ENCODE measurements at places on chromosomes 1 and 21.
A peak's percentile ranks its signal among the peaks of the same experiment; 100 is the strongest.

GRCh38 chr1:160205242-160206035, at the start of gene PEA15:
Gene PEA15 (plus strand): TSS chr1:160205384. CDS start chr1:160211545, 6,161 bp downstream.
- DNase-seq, result no peak

- no peak for DNase-seq
Observed at GRCh38 chr1:197773856-197774255, 1.4 kb downstream of the DENND1B start.

DNA sequence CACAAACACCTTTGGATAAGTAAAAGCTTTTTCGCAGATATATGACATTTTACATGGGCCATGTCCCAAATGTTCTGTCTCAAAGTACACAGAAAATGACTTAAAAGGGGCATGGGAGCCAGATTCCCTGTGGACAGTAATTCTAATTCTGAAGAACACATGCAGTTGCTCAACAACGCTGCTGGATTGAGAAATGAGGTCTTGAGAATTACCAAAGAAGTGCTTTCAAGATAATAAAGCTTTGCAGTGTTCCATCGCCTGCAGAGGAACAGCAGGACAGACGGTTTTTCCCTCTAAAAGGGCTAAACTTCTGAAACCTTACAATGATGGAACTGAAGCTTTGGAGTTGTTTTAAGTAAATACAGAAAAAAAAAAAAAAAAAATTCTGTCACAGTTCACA, 55.3 kb upstream of the HSPA13 start:
- no peak for DNase-seq

- DNase-seq, result no peak
Observed at GRCh38 chr21:33893917-33894316, 21.7 kb downstream of the ATP5PO start.

DNA sequence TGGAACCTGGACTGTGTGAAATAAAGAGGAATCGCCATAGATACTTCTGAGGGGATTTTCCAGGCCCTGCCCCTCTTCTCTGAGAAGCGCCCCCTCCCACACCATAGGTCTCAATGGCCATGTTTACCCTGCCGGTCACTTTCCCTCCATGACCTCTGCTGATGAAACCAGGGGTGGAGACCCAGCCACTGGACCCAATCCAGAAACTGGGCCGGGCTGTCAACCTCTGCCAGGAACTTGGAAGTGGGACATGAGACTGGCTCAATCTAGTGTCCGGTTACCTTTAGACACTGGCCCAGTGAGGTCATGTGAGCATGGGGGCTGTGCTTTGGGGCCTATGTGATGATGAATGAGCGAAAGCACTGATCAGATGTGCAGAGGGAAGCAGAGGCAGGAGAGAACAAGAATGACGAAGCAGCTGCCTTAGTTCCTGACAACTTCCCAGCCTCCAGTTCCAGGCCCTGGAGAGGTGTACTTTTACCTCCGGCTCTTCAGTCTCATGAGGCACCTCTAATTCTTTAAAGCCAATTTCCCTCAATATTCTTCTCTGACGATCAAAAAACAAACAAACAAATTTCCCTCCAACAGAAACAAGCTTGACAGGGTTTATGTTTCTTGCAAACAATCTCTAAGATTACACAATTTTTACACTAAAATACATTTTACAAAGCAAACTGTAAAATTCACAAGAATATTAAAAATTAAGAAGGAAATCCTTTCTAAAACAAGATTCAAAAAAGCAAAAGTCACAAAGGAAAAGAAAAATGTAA, 4.9 kb downstream of the ASAP3 start:
- peak; percentile 80 for DNase-seq

- DNase-seq, result no peak
Observed at GRCh38 chr1:226397011-226397926, 10.6 kb downstream of the PARP1 start.

GRCh38 chr1:19287436-19288185, 959 bp downstream of the AKR7A3 start:
- no peak for DNase-seq

DNA sequence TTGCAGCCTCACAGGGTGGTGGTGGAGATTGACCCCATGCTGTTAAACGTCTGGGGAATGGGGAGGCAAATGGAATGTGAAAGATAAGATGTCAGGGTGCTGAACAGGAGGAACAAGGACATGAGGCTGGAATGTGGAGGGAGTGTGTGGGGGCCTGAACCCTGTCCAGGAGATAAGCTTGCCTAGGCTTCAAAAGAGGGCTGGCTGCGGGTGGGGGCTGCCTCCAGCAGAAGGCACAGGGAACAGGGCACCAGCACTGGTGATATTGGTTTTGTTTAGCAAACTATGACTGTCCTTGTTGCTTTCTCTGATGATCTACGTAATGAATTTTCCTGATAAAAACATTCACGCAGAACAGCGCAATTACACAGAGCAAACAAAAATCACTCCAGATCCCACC, 52.4 kb upstream of the LRP8 start:
- DNase-seq, result no peak

DNA sequence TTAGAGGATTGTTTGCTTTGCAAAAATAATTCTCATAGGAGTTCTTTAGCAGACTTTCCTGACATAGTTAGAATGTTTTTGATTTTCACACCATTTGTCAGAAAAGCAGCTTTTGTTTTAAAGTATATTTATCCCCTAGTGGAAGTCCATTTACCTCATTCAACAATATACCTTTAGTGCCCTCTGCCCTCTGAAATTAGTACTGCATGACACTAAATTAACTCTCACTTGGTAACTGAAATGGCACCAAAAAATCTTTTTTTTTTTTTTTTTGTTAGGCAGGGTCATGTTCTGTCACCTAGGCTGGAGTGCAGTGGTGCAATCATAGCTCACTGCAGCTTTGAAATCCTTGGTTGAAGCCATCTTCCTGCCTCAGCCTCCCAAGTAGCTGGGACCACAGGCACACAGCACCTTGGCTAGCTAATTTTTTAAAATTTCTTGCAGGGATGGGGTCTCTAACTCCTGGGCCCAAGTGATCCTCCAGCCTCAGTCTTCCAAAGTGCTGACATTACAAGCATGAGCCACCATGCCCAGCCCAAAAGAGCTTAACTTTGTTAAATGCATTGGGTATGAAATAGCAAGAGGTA, 13.6 kb downstream of the LRRC42 start:
- no peak for DNase-seq

DNA sequence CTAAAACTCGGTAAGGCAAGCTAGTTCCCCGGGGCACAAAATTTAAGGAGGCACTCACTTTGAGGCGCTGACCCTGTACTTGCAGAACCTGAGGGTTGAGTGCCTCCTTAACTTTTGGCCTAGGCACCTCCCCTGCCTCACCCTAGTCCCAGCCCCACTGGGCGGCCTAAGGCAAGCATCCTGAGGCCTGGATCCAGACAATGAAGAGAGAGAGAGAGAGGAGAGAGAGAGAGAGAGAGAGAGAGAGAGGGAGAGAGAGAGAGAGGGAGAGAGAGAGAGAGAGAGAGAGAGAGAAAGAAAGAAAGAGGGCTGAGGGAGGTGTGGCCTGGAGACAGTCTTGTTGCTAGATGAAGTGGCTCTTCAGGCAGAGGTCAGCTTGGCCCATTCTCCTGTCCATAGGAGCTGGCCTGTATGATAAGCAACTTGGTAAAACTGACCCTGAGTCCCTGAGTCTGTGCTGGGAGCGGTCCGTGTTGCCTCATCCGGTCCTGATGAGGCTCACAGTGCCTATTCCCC, 7.4 kb upstream of the LRRN2 start:
- no peak for DNase-seq

DNA sequence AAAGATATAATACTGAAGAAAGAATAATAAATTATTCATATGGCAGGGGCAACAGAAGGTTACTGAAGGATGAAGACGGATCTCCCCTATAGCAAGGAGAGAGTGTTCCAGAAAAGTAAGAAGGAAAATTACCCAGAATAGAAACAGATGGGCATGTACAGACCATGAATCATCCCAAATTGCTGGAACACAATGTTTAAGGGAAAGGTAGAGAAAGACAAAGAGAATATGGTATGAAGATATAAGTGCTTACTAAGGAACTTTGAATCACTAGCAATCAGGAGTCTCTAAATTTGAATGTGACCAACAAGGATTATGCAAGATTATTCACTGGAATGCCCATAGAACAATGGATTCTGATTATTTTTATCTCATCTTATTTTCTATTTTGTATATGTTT, 375.4 kb downstream of the COL11A1 start:
- no peak for DNase-seq

DNA sequence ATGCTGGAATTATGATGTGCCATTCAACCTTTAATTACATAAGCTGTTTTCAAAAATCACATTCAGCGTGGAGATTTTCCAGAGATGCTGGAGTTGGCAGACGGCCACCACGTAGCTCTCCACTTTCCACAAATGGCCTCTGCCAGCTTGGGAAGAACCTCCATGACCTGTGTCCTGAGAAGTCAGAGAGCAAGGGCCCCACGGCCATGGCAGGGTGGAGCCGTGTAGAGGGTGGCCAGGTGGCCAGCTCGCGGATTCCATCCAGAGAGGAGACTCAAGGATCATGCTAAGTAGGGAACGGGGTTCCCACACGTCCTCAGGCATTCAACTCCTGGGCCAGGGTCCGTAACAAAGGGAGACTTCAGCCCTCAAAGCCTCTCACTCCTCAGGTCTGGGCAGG, 1.3 kb upstream of the GALE start:
- DNase-seq, result no peak

GRCh38 chr1:246117066-246117791, 389.9 kb downstream of the SMYD3 start:
- no peak for DNase-seq

DNA sequence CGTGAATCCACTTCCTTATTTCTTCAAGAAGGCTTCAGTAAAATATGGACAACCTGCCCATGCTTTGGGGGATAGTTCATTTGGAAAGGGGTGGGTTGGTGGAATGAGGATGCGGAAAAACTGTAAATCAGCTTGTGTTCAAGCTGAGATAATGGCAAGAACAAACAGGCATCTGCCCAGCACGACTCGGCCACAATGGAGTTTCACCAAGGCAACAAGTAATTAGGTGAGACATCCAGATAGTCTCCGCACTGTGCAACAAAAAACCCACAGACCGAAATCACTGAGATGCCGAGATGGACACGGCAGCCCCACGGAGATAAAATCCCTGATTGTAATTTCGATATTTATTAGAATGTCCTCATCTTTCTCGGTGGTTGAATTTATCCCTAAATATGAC, 455.2 kb downstream of the AJAP1 start:
- DNase-seq, result no peak

GRCh38 chr1:15583016-15583706, 1.7 kb downstream of the AGMAT start:
- no peak for DNase-seq

- DNase-seq, result no peak
Observed at GRCh38 chr21:19522381-19522780, 1118.8 kb upstream of the TMPRSS15 start.

DNA sequence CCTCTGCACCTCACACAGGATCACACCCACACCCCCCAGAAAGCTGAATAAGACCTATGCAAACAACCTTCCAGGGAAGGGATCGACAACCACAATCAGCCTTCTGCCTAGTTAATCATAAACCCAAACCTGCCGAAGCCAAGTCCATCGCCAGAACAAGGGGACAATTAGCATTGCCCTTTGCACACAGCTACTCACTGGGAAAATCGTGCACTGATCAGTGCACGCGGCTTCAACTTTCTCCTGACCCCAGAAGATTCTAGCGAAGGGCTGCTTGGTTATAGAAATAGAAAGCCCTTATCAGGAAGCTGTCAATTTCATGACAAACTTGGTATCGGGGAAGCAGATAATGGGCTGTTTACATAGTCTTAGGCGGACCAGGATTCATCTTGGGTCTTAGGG, 29.5 kb downstream of the RUNX1 start:
- no peak for DNase-seq

DNA sequence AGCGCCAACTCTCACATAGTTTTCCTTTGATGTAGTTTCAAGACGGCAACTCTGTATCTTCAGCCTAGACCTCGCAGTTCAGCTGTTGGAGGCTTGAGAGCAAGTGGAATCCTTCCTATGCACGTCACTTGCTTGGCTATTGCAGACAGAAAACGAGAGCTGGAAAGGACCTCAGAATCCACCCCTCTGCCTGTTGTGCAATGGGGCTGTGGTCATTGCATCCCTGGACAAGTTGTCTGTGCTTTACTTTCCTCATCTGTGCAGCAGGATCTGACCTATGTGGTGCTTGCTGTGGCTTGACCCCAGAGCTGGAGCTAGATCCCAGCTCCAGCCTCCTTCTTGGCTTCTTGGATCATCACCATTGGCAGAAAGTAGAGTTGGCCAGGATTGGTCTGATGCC, 50.0 kb upstream of the IGSF21 start:
- no peak for DNase-seq

GRCh38 chr1:30362603-30362990, 360.8 kb downstream of the MATN1 start:
- DNase-seq, result no peak

DNA sequence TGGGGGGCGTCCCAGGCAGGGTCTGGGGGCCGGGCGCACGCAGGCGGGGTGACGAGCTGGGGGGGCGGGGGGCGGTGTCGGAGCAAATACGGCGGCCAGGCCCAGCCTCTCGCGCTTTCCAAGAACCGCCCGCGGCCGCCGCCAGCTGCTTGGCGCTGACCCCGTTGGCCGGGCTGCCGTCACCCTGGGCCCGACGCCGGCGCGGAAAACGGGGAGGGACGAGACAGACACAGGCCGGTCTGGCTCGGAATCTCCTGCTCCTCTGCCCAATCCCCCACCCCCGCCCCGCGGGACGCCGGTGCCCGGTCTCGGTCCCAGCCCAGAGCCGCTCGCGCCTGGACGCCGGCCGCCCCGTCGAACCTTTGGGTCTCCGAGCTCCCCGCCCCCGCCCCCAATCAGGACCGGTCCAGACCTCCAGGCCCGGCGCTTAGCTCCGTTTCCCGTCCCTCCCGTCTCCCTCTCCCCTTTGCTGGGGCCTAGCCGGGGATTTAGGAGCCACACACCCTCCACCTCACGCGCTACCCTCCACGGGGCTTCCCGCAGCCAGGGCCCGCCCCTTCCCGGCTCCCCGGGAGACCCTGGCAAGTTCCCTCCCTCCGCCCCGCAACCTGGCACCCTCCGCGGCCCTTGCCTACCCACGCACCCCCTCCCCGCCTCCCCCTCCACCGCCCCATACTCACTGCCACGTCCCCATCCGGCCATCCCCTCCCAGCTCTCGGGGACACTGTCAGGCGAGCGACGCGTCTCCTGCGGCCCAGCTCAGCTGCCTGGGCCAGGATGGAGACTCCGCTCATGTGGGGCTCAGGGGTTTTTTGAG, 800 bp upstream of the MMP23B start:
- DNase-seq, result no peak

GRCh38 chr21:35547946-35548774, 499.1 kb upstream of the RUNX1 start:
- no peak for DNase-seq

- DNase-seq, result no peak
Observed at GRCh38 chr1:212644866-212645545, 36.4 kb downstream of the ATF3 start.

GRCh38 chr1:58704616-58705021, 4.8 kb upstream of the MYSM1 start:
- DNase-seq, result no peak

DNA sequence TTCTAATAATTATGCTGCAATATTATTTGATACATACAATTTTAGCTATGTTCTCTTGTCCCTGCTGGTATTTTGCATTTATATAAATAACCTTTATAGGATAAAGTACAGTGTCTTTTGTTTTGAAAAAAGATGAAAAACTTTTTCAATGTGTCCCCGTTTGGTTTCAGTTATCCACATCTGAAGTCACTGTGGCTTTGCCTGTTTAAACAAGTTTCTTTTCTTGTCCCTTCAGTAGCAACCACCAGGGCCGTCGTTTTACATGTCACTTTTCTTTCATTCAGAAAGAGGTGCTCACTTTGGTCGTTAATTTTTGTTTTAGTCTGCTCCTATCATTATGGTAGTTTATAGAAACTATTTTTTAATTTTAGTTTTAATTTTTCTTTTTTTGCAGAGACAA, 41.4 kb downstream of the RABGAP1L start:
- DNase-seq, result no peak

- DNase-seq, result no peak
Observed at GRCh38 chr1:39187275-39188046, 17.0 kb upstream of the MACF1 start.
